H9 (cell line): ENCODE measurements at places on chromosomes 6 and 20. TPM values are rescaled to one million over a fixed set of nuclear protein-coding genes. Genes with fewer than 3 reads are reported as not detected.

Gene LY6G5B
- 21.3 and 21.6 TPM in 2 replicates for total RNA-seq

Gene ABHD16B
- not detected in 2 replicates for total RNA-seq

Gene SLC2A10
- total RNA-seq = 8.2 and 9.9 TPM in 2 replicates

Gene PLA2G7
- total RNA-seq = 1.7 and 1.8 TPM in 2 replicates

Gene NOX3
- not detected in 2 replicates for total RNA-seq

- no peak overlapping the region for H3K4me3 ChIP-seq
- H3K4me1 ChIP-seq = no peaks in the 10 kb centered on the region
- H3K27me3 ChIP-seq = no peaks in the 10 kb centered on the region
- no peak overlapping the region for H3K27ac ChIP-seq
- H3K36me3 ChIP-seq = no peaks in the 10 kb centered on the region; the same call in 1 of the 3 replicates
These were observed 196.3 kb downstream of the ZMYND8 start for GRCh38 chr20:47160240-47160639.

DNA sequence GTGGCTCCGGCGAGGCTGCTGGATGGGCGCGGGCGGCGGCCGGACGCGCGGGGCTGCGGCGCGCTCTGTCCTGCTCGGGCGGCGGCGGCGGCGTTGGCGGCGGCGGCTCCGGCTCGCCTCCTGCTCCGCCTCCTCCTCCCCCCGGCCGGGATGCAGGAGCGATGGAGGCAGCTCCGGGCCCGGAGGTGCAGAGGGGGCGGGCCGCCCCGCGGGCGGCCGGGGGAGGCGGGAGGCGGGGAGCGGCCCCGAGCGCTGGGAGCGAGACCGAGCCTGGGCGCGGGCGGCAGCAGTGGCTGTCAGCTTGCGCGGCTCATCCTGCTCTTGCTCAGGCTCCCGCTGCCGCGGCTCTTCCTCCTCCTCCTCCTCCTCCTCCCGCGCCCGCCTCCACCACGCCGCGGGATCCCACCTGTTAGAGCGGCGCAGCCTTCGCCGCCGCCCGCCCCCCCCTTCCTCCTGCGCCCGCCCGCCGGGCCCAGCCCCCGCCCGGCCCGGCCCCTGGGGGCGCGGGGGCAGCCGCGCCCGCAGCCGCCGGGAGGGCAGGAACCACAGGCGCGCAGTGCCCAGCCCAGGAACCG lies at the start of gene NOL4L:
Gene NOL4L (minus strand): TSS at position 323 of the 575 bp plus-strand sequence. CDS start 443 bp downstream, outside the sequence.
- 0 out of 2 replicates have a peak, but pooled peaks cover 2% of the 10 kb centered on the region for H3K4me1 ChIP-seq
- no peak for DNase-seq
- H3K27ac ChIP-seq = no peak within 1 kb of the TSS
- H3K36me3 ChIP-seq = no peaks in the 10 kb centered on the region
- peaks cover 13% of the 10 kb centered on the region; the same call in 1 of the 2 replicates for H3K27me3 ChIP-seq

DNA sequence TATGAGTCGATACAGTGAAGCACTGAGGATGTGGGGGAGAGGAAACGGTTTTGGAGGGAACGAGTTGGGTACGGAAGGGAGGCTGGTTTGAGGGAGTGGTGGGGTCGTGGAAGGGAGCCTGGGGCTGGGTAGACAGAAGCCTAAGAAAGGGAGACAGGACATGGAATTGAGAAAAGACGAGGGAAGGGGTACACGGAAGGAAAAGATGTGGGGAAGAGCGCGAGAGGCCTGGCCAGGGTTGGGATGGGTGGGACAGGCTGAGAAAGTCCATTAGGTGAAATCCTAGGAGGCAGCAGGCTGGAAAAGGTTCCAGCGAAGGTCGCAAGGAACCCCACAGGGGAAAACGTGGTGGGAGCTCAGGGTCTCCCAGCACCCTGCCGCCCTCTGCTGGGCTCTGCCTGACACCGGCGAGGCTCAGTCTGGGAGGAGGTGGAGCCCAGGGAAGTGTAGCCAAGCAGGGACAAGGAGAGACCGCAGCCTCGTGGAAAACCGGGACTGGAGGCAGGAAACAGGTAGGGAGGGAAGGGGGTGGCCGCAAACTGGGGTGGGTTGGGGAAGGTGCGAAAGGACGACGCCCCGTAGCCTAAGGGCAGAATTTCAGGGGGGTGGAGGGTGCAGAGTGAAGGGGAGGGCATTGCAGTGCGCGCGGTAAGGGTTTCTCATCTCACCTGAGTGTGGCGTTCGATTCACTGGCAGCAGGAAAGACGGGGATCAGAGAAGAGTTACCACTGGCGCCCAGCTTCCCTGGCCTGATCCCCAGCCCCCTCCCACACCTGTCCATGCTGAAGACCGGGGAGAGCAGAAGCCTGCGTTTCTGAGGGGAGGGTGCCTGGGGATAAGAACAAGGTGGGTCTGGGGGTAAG lies 4.3 kb downstream of the GABBR1 start:
- DNase-seq = peak; percentile 95
- H3K27ac ChIP-seq = peak overlapping the region; percentile 66
- peaks cover 16% of the 10 kb centered on the region for H3K36me3 ChIP-seq
- peak overlapping the region; percentile 88 for H3K4me3 ChIP-seq
- H3K27me3 ChIP-seq = no peaks in the 10 kb centered on the region

DNA sequence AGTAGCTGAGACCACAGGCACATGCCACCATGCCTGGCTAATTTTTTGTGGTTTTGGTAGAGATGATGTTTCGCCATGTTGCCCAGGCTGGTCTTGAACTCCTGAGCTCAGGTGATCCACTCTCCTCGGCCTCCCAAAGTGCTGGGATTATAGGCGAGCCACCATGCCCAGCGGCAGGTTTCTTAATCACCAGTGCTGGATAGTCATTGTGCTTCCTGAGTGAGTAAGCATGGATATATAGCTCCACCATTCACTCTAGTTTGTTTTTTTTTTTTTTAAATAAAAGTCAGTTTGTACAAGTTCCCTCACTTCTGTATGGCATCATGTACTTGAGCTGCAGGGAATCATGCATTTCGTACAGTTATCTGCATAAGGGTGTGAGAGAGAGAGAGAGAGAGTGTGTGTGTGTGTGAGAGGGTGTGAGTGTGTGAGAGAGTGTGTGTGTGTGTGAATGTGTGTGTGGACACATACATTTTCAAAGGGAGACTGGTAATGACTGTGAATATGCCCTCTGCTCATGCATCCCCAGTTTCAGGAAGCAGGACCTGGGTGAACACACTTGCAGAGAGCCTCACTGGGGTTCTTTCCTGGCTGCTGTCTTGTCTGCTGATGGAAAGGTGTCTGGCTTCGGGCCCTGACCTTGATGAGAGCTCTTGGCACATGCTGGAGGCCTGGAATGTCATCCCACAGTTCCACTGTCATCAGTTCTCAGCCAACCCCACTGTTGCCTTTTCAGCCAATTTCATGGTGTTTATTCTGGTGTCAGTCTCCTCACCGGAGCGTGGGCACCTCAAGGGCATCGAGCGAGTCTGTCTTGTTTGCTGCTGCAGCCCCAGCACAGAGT lies 65.0 kb upstream of the XRN2 start:
- H3K36me3 ChIP-seq = peaks cover 9% of the 10 kb centered on the region; the same call in 1 of the 2 replicates
- no peaks in the 10 kb centered on the region for H3K27me3 ChIP-seq
- no peak overlapping the region for H3K27ac ChIP-seq
- no peak for DNase-seq
- H3K4me3 ChIP-seq = no peak overlapping the region

GRCh38 chr6:18053555-18054445 lies 66.4 kb upstream of the KIF13A start:
- no peak for DNase-seq
- H3K27me3 ChIP-seq = no peaks in the 10 kb centered on the region
- no peak overlapping the region for H3K4me3 ChIP-seq
- H3K36me3 ChIP-seq = no peaks in the 10 kb centered on the region
- H3K27ac ChIP-seq = no peak overlapping the region

DNA sequence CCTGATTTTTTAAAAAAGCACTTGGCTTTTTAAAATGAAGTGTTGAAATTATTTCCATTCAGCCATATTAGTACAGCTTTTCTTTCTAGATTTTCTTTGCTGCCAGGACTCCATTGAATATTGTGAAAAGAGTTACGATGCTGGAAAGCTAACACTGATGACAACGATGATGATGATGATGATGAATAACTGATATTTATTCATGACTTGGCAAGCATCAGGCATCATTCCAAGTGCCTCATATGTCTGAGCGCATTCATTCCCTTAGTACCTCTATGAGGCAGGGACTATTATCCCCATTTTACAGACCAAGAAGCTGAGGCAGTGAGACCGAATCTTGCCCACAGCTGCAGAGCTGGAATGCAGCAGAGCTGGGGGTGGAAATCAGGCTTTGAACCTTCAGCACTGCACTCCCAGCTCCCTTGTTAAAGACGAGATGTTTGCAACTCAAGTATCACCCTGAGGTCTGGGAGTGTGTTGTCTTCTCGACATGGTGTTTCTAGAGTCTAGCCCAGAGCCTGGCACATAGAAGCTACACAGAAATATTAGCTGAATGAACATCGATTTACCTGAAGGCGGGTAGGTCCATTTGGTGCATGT lies 85.5 kb upstream of the FRMD1 start:
- no peak for DNase-seq
- no peak overlapping the region for H3K4me3 ChIP-seq
- H3K27ac ChIP-seq = no peak overlapping the region
- no peaks in the 10 kb centered on the region for H3K27me3 ChIP-seq

GRCh38 chr6:166852451-166852975 lies 103.8 kb downstream of the RNASET2 start:
- H3K4me1 ChIP-seq = no peaks in the 10 kb centered on the region; the same call in 1 of the 2 replicates
- no peak overlapping the region for H3K4me3 ChIP-seq
- H3K27ac ChIP-seq = no peak overlapping the region

- no peaks in the 10 kb centered on the region for H3K27me3 ChIP-seq
- H3K4me1 ChIP-seq = peaks cover 16% of the 10 kb centered on the region
These were observed 531.0 kb upstream of the MMS22L start for GRCh38 chr6:97813889-97814567.

GRCh38 chr6:33199687-33200218 lies 712 bp downstream of the RXRB start:
- no peaks in the 10 kb centered on the region for H3K27me3 ChIP-seq
- DNase-seq = no peak
- H3K4me1 ChIP-seq = peaks cover 9% of the 10 kb centered on the region; the same call in 1 of the 2 replicates
- H3K36me3 ChIP-seq = peaks cover 46% of the 10 kb centered on the region

DNA sequence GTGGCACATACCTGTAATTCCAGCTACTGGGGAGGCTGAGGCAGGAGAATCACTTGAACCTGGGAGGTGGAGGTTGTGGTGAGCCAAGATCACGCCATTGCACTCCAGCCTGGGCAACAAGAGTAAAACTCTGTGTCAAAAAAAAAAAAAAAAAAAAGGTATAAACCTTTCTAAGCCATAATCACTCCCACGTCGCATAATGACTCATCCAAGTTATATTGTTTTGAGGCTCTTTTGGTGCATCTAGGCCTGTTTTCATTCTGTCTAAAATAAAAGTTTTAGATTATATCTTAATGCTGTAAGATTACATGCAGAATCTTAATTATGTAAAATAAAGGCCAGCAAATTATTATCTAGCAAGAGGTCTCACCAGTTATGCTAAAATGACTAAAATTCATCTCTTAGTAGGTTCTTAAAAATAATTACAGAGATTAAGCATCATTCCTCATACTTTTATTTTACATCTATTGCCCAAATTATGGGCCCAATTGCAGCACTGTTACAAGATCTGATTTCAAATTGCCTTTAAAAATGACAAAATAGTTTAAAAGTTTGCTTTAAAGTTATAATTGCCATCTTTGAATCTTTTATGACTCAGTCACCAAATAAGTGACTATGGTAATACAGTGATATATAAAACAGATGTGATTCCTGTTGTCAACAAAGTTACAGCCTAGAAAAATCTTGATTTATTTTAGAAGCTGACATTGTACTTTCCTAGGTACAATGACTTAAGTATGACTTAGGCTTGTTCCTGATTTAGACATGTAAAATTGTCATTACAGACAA lies 10.4 kb upstream of the SUMO4 start:
- H3K4me1 ChIP-seq = no peaks in the 10 kb centered on the region
- no peak overlapping the region for H3K4me3 ChIP-seq
- no peak overlapping the region for H3K27ac ChIP-seq
- H3K36me3 ChIP-seq = peaks cover 11% of the 10 kb centered on the region
- H3K27me3 ChIP-seq = no peaks in the 10 kb centered on the region
- no peak for DNase-seq

DNA sequence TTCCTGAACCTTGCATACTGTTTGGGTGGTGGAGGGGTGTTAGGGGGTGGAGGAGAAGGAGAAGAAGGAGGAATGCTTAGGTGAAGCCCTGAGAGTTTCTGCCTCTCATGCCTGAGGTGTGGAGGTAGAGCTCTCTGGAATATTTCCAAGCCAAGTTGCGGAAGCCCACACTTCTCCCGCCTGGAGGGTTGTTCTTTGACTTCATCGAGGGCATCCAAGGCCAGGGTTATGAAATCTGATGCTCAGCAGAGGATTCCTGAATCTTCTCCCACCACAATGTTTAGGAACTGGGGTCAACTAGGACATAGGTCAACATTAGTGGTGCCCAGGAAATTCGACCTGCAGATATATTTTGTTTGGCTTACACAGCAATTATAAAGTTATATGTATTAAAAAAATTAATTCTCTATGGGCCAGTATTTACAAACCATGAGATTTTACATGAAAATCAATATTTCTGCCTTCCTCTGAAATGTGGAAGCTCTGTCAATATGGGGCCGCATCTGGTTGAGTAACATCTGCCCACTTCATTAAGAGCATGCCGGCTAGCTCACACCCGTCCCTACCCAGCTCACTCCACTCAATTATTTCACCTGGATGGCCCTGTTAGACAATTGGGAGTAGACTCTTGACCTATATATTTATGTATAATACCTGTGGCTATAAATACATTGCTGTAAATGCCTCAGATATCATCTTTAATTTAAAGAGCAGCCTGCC lies 257.1 kb upstream of the ZFP64 start:
- H3K27ac ChIP-seq = no peak overlapping the region
- H3K4me3 ChIP-seq = no peak overlapping the region
- no peaks in the 10 kb centered on the region for H3K27me3 ChIP-seq

DNA sequence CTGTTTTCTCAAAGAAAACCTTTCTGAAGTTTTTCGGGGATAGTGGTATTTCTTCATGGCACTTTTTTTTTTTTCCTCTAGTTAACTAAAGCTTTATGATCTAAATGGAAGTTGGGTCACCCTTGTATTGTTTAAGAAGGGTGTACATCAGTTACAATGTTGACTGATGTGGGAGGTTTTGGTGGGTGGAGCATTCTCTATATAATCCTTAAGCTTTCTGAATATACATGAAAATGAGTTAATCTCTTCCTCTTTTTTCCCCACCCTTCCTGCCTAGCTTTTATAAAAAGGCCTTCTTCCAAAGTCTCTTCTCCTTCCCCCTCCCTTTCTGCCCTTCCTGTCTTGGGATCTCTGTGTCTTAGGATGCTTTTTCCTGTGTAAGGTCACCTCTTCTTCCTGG lies 47.2 kb downstream of the DHX35 start:
- H3K36me3 ChIP-seq = peaks cover 68% of the 10 kb centered on the region
- DNase-seq = no peak
- H3K27ac ChIP-seq = no peak overlapping the region
- no peaks in the 10 kb centered on the region for H3K27me3 ChIP-seq

- DNase-seq = no peak
- H3K27ac ChIP-seq = no peak overlapping the region
- no peak overlapping the region for H3K4me3 ChIP-seq
- H3K27me3 ChIP-seq = no peaks in the 10 kb centered on the region
These were observed 123.2 kb downstream of the TINAG start for GRCh38 chr6:54431466-54431865.

- peaks cover 12% of the 10 kb centered on the region for H3K36me3 ChIP-seq
- H3K27me3 ChIP-seq = no peaks in the 10 kb centered on the region
- no peak overlapping the region for H3K27ac ChIP-seq
- no peaks in the 10 kb centered on the region for H3K4me1 ChIP-seq
These were observed 447.5 kb upstream of the HSF2 start for GRCh38 chr6:121951918-121952379.
